ENCODE measurements at places on chromosomes 5 and 9.

GRCh38 chr9:118829334-118829733 is 539.9 kb downstream of the BRINP1 start:
- peak; percentile 66 for DNase-seq

- DNase-seq, result no peak
Measured at GRCh38 chr5:170570476-170570875, 66.7 kb downstream of the KCNIP1 start.

DNA sequence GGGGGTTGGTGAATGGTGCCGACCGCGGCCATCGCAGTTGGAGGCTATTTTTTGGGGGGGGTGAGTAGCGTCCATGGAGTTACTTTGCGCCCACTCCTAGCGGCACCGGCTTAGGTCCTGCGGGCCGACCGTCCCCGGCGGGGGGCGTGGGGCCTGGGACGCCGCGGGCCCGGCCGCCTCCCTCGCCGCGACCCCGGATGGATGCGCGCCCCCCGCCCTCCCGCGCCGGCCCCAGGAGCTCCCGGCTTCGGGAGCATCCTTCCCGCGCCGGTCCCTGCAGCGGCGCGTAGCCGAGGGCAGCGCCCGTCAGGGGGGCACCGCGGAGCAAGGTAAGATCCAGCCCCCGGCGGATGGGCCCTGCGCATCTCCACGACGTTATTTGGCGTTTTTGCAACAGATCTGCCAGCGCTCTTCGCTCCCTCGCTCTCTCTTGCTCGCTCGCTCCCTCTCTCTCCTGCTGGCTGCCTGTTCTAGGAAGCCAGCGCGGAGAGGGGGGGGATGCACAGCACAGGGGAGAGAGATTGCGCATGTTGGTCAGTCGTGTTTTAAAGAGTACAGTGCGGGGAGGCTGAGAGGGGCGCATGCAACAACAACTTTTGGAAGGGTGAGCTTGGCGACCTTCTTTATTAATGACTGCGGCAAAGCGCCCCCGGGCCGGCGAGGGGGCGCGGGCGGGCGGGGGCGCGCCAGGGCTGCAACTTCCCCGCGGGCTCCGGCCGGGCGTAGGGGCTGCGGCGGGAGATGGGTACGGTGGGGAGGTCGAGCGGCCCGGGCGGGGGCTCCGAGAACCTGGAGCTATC is 413 bp downstream of the JADE2 start:
- peak; percentile 75 for DNase-seq

GRCh38 chr5:179345183-179345432 is 153 bp downstream of the ADAMTS2 start:
- DNase-seq, result no peak

DNA sequence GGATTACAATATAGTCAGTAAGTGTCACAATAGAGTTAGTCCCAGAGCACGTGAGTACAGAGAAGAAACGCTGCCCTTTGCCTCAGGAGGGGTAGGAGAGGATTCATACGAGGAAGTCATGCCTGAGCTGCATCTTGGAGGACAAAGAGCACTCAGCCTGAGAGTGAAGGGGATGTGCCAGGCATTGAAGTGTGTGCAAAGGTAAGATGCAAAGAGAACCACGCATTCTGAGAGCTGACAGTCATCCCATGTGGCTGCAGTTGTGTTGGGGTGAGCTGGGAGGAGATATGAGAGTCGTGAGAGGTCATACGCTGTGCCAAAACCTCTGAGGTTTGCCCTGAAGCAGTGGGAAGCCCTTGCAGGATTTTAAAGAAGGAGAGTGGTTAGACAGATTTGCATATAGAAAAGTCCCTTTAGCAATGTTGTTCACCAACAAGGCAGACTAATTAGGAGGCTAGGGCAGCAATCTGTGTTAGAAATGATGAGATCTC is 97.5 kb downstream of the PIP5K1B start:
- DNase-seq, result no peak

- peak; percentile 60 for DNase-seq
Measured at GRCh38 chr5:177509381-177509951, at the start of gene DOK3. TSS of gene DOK3 (minus strand) at chr5:177509826. CDS start at chr5:177509540, 286 bp downstream.

- no peak for DNase-seq
Measured at GRCh38 chr9:114429488-114429887, 41.7 kb upstream of the AKNA start.

DNA sequence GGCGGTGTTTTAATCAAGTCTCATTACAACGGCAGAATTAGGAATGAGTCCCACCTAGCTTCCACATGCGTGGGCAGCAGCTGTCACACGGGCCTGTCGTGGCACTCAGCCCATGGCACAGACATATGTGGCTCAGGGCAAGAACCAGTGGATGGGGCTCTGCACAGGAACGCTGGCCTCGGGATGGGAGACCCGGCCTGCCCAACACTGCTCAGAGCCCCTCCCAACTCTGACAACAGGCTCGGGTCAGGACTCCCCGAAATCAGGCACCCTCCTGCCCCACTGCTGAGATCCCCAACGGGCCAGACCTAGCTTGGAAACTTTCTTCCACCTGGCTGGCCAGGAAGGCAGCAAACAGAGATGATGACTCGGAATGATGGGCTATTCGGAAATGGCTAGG is 4.9 kb upstream of the SURF6 start:
- DNase-seq, result no peak

GRCh38 chr9:105313238-105313637 is 68.8 kb downstream of the SLC44A1 start:
- no peak for DNase-seq

GRCh38 chr5:77876862-77877502 is 100.8 kb upstream of the TBCA start:
- no peak for DNase-seq

DNA sequence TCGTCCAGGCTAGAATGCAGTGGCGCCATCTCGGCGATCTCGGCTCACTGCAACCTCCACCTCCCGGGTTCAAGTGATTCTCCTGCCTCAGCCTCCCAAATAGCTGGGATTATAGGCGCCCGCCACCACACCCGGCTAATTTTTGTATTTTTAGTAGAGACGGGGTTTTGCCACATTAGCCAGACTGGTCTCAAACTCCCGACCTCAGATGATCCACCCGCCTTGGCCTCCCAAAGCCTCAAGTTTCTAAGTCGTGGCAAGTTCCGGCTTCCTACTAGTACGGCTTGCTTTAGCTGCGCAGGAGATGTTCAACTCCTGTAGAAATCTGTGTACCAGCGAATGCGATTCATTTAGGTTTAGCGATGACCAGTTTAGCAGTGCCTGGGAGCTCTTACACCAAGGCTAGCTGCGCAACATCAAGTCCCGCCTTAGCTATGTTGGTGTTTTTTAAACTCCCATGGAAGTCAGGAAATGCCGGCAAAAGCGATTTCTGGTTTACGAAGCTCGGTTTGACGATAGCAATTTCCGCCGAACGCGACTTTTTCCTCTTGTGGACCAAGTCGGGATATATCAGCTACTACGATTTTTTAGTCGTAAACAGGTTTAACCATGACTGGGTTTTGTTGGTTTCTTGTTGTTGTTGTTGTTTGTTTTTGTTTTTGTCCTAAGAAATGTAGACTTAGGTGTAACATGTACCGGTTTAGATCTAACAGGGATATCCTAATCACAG is 46.4 kb downstream of the ANXA2R start:
- no peak for DNase-seq

GRCh38 chr5:74660873-74661272 is 20.3 kb upstream of the ENC1 start:
- no peak for DNase-seq

DNA sequence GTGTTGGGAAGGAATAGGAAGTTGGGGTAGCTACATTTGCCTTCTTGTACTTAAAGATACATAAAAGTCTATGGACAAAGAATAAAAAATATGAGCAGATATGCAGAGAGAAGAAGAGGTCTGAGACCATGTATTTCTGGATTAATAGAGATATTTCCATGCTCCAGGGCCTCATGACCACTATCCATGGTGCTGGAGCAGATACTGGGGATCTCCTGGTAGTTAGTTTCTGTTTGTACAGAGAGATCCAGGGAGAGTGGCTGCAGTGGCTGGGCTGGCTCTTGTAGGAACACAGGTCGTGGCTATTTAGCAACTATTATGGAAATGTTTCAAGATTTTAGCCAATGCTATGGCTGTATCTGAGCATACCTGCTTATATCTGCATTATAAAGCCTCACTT is 184.2 kb upstream of the TMEM161B start:
- peak; percentile 10 for DNase-seq

DNA sequence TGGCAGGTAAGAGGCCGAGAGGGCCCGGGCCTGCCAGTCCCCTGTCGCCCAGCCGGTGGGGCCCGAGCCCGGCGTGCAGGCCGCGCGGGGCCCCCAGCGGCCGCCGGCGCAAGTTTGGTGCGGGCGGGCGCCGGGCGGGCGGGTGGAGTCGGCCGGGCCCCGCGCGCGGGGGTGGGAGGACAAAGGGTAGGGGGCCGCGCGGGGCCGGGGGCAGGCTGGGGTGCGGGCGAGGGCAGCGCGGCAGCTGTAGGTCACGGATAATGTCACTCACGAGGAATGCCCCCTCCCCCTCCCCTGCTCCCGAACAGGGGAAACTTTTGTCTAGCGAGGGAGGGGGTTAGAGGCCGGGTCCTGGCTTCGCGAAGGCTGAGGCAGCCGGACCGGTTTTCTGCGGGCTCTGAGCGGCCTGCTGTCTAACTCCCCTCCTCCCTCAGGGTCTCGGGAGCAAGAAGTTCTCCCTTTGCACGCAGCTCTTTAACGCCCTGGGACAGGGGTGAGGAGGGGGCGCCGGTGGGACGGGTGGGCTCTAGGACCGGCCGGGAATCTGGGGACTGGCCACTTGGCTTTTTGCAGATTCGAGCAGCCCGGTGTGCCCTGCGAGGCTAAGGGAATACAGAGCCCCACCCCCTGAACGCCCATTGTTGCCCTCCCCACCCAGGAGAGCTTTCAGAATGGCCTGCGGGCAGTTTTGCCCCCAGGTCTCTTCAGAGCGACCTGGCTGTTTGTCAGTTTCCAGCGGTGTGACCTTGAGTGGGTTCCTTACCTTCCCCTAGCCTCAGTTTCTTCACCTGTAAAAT is 21.3 kb upstream of the NDST1 start:
- peak; percentile 95 for DNase-seq

GRCh38 chr5:120913396-120913795 is 449.3 kb downstream of the PRR16 start:
- no peak for DNase-seq

DNA sequence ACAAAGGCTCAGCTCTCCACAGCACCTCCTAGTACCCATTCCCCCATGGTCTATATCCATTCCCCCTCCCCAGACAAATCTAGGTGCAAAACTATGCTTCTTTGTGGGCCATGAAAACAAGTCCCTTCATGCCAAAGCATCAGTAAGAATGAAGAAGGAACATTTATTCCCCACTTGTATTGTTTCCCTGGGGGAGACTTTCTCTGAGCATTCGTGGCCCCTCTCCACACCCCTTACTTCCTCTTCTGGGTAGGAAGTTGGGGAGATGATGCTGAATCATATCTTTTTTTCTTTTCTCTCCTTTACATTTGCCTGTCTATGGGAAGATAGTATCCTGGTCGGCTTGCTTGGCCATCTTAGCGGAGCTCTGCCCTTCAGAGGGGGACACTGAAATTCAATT is 246.8 kb downstream of the NSG2 start:
- DNase-seq, result no peak

GRCh38 chr5:147949711-147950573 is 43.6 kb upstream of the C5orf46 start:
- DNase-seq, result peak; percentile 75

DNA sequence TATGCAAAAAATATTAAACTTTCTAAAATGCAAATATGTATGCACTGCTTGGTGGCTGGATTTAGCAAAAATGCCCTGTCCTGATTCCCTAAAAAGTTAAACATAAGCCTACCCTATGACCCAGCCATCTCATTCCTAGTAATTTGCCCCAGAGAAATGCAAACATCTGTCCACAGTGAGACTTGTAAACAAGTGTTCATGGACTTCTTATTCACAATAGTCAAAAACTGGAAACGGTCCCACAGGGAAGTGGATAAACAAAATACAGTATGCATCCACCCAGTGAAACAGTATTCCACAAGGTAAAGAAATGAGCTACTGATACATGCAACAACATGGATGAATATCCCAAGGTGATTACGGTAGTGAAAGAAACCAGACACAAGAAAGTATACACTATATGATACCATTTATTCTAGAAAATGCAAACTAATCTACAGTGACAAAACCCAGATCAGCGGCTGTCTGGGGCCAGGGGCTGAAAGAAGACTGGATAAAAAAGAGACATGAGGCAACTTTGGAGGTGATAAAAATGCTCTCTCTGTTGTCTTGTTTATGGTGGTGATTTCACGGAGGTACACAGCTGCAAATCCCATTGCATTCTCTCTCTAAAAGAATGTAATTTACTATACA is 277.3 kb downstream of the GLIS3 start:
- DNase-seq, result no peak

DNA sequence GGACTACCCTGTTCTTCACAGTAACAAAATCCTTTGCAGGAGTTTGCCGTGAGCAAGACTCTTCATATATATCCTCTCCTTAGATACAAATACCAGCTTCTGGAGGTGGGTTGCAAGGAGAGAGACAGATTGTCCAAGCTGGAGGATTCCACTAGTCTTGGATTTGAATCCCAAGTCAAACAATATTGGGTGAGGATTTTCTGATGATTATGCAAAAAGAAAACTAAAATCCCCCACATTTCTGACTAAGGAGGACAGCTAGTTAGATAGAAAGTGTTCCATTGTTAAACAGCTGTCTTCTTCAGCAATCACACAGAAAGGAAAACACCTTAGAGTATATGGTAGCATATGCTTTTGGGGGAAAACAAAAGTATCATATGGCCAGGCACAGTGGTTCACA is 54.2 kb downstream of the KLF4 start:
- no peak for DNase-seq

- DNase-seq, result peak; percentile 38
Measured at GRCh38 chr5:59503220-59503619, 390.3 kb downstream of the PDE4D start.

All from GM23338 (cell line).